ENCODE measurements at places on chromosomes 16 and 17.

DNA sequence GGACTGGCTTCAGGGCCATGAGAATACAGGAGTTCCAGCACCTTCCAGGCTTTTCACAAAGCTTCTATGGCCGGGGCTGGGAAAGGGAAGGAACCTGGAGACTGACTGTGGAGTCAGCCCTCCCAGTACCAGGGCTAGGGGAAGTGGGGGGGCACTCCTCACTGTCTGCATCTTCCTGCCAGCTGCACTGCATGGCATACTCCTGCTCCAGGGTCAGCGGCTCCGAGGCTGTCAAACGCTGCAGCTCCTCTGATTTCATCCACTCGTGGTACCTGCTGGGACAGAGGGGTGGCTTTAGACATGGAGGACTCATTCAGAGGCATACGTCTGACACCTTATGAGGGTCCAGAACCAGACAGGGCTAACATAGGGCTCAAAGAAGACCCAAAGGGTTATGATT, 2.7 kb downstream of the NAT9 start:
- no peak for DNase-seq

GRCh38 chr17:17028059-17028877, 14.0 kb upstream of the MPRIP start:
- DNase-seq, result no peak

DNA sequence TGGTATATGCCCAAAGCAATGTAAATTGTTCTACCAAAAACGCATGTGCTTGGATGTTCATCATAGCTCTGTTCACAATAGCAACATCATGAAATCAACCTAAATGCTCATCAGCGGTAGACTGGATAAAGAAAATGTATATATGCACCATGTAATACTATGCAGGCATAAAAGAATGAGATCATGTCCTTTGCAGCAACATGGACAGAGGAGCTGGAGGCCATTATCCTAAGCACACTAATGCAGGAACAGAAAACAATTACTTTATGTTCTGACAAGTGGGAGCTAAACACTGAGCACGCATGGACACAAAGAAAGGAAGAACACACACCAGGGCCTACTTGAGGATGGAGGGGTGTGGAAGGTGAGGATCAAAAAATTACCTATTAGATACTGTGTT, 33.7 kb downstream of the TANC2 start:
- no peak for DNase-seq

- no peak for DNase-seq
Observed at GRCh38 chr16:27781195-27781524, 231.2 kb downstream of the KATNIP start.

- no peak for DNase-seq
Observed at GRCh38 chr16:49755313-49755620, 100.6 kb downstream of the ZNF423 start.

- no peak for DNase-seq
Observed at GRCh38 chr16:69190598-69190997, 3.6 kb downstream of the SNTB2 start.

GRCh38 chr17:4986951-4987766, at the start of gene CAMTA2:
Gene CAMTA2 (minus strand): TSS chr17:4987675. CDS start chr17:4986222, 1,453 bp downstream.
- DNase-seq, result peak; percentile 88
